ENCODE measurements at places on chromosomes 3 and 15. TPM values are rescaled to one million over a fixed set of nuclear protein-coding genes. Genes with fewer than 3 reads are reported as not detected.

Gene SERINC4
- not detected for total RNA-seq

Gene CHRNA7
- total RNA-seq: 3.3 TPM

Gene FRMD4B
- 0.90 TPM for total RNA-seq

Gene CYP19A1
- not detected for total RNA-seq

Gene RAD54L2
- total RNA-seq: 18.9 TPM

Gene CKMT1B
- total RNA-seq: 2.4 TPM

Gene PLA2G4D
- total RNA-seq: not detected

Gene CCRL2
- not detected for total RNA-seq

Gene TMOD2
- total RNA-seq: 1.7 TPM

Gene TNFSF10
- 2.2 TPM for total RNA-seq

Gene LRRN1
- 0.13 TPM for total RNA-seq

Gene PP2D1
- total RNA-seq: not detected

Gene ALPK3
- total RNA-seq: 1.0 TPM

Gene MNS1
- total RNA-seq: 3.8 TPM

Gene DPPA2
- total RNA-seq: not detected

Gene FBXW12
- not detected for total RNA-seq

Measured in Panc1 (cell line).